ENCODE measurements at places on chromosomes 5 and 9. TPM values are rescaled to one million over a fixed set of nuclear protein-coding genes. Genes with fewer than 3 reads are reported as not detected.

Gene FBXL7
- total RNA-seq, result 2.1 TPM

Gene SPATA31C1
- total RNA-seq, result not detected

Gene CATSPER3
- total RNA-seq, result 1.1 TPM

Gene PMPCA
- total RNA-seq, result 48.2 TPM

Gene GABRA1
- total RNA-seq, result not detected

Gene TDRD7
- 21.6 TPM for total RNA-seq

Gene TNFSF8
- 11.6 TPM for total RNA-seq

Gene ZNF454
- not detected for total RNA-seq

Gene TAF1L
- total RNA-seq, result 0.19 TPM

DNA sequence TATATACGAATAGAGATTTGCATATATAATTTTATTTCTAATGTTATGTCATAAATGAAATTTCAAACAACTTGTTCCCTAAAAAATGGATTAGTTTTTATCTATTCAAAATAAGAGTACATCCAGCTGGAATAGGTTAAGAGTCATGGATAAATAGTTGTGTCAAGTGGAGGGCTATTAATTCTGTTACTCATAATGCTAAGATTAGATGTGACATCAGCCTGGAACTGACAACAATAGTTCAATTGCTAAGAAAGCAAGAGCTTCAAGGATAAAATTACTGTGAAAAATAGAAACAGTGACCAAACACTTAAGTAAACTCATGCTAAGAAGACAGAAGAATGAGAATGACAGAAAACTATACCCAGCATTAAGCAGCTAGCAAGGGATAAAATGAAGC is 92.2 kb upstream of the CDH9 start:
- DNase-seq, result no peak

GRCh38 chr5:106875591-106876297 is 795.0 kb downstream of the EFNA5 start:
- DNase-seq, result no peak

GRCh38 chr9:105466898-105467455 is 19.1 kb downstream of the FSD1L start:
- no peak for DNase-seq
